ENCODE measurements at places on chromosomes 4 and X.

GRCh38 chr4:127103681-127104115, 529.1 kb upstream of the INTU start:
- no peak for DNase-seq

DNA sequence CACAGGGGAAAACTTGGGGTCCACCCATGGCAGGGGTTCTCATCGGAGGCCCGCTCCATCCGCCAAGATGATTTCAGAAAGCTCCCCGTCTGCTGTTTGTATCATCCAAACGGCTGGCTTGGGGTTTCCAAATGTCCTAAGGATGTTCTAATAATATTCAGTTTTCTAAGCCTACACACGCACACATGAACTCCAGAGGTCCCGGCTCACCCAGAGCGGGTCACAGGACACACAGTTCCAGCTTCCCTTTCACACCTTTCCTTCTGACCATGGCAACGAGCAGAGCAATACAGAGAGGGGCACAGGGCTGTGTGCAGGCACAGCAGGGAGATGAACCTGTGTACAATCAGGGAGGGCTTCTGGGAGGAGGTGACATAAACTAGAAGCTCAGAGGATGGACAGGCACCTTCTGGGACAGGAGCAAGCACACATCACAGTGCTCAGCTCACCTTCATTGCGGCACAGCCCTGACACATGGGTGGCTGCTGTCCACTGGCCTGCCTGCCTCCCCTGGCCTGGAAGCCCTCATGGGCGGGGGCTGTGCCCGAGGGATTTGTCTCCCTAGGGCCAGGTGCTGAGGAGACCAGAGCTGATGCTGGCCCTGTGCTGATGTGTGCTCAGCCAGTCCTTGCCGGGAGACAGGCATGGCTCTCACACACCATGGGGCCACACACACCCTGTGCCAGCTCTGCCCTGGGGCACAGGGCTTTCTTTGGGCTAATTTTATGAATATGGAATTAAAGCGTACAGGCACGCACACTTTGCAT, 44.8 kb downstream of the ABLIM2 start:
- DNase-seq = no peak

- DNase-seq = no peak
Observed at GRCh38 chrX:20372533-20372932, 105.8 kb upstream of the RPS6KA3 start.

DNA sequence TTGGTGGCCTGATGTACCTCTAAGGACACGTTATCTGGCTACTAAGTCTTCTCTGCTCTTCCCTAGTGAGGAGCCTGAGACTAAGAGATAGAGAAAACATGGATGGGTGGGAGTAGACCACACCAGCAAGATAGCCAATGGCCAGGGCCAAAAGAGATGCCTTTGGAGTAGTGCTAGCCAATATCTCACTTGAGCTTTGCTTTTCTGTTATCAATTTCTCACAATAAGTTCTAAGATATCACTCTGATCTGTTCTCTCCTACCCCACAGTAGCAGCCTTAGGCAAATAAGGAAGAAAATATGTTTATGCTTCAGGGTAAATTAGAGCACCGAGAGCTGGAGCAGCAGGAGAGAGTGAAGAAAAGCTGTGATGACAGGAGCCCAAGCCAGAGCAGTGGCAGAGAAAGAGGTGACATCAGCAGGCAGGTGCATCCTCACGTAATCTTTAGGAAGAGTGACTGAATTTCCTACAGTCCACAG, 343.9 kb upstream of the NOCT start:
- no peak for DNase-seq

DNA sequence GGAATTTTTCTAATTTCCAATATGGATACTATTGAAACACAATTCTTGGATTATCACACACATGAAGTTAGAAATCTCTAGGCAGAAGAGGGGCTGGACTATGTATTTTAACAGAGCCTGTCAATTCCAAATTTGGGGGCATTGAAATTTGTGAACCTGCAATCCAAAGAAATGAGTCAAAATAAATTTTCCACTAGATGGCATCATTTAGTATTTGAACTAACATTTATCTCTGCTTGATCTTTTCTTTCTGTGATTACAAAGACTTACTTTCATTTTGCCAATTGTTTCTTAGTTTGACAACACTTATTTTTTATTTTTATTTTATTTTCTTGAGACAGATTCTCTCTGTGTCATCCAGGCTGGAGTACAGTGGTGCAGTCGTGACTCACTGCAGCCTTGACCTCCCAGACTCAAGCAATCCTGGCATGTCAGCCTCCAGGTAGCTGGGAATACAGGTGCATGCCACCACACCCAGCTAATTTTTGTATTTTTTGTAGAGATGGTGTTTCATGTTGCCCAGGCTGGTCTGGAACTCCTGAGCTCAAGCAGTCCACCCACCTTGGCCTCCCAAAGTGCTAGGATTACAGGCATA, 2.7 kb upstream of the PYURF start:
- no peak for DNase-seq

GRCh38 chrX:155070038-155070437, 898 bp downstream of the CMC4 start:
- no peak for DNase-seq

GRCh38 chr4:123877551-123877950, 481.0 kb downstream of the SPRY1 start:
- no peak for DNase-seq
